ENCODE measurements at places on chromosomes 16 and 17. TPM values are rescaled to one million over a fixed set of nuclear protein-coding genes. Genes with fewer than 3 reads are reported as not detected.
A peak's percentile ranks its signal among the peaks of the same experiment; 100 is the strongest.

DNA sequence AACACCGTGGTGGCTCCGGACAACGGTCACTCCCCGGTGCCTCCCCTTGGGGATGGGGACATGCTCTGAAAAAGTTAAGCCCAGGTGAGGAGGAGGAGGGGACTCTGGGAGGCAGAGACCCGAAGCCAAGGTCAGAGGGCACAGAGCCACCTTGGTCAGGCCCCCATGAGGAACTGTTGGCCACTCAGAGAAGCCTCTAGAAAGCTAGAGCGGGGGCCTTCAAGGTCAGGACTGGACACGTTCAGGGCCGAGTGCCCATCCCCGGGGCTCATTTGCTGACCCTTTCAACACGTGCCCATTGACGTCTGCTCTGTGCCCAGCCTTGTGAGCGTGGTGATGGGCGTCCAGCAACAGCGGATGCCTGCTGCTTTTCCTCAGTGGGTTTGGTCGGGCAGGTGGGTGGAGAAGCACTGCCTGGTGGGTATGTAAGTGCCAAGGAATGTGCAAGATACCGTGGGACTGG is 38.2 kb downstream of the HASPIN start:
- no peak for DNase-seq

The ANKRD40CL gene
- not detected for total RNA-seq

DNA sequence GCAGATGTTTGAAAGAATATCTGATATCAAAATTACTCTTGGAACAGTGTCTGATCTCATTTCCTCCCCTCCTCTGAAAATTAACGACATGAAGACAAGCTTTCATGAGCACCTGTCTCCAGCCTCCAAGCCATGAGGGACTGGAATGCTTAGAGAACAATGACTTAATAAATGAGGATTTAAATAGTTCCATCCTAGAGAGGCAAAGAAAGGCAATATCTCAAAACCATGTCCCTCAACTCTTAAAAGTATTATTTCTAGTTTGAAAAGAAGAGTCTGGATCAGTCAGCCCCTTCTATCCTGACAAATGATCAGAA is 137.5 kb downstream of the ANKFN1 start:
- no peak for DNase-seq

The CPHXL2 gene
- total RNA-seq: not detected

DNA sequence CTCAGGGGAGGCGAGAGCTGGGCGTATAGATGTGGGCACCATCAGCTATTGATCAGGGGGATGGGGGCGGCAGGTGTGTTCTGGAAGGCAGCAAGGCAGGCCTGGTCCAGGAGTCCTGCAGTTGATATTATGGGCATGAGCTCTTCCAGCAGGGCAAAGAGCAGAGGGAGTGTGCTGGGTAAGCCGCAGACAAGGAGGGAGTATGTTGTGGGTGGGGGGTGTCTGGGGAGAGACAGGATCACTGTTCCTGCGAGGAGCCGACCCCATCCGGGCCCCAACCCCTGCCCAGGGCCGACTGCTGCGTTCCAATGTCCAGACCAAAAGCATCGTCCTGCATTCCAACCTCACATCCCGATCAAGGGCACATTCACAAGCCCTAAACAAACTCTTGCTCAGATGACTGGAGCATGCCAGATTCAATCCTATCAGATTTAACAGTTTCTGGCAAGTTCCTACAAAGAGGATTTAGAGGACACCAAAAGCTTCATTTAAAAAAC is 9.2 kb downstream of the MXRA7 start:
- DNase-seq: peak; percentile 60

GRCh38 chr16:88073201-88073721 is 122.0 kb downstream of the BANP start:
- DNase-seq: peak; percentile 50

DNA sequence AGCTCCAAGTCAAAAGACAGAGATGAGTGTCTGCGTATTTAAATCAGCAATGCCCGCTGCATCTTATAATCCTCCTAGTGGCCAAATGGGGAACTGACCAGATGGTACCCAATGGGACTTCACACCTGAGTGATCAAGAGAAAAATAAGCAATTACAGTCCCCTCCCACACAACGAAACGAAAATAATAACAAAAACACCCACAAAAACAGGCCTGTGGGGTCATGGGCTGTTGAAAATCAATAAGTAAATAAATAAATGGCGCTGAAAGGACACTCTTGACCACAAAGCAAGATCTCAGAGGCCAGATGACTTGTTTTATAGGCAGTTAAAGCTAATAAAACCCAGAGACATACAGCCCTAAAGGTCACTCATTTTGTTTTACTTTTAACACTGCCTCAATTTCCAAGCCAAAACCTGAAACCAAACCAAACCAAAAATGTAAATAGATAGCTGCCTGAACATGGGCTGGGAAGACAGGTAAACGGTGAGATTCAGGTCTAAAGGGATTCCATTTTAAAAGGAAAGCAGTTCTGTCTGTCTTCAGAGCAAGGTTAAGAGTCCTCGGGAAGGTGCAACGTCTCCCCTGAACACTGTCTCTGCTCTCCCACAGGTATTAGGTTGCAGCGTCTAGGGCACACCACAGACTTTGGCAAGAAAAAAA is 1.3 kb downstream of the ZNF821 start:
- DNase-seq: peak; percentile 78

The SLC6A2 gene
- 0.09 TPM for total RNA-seq

The CDRT15L2 gene
- not detected for total RNA-seq

Measured in kidney (tissue), 22 donors.